ENCODE measurements at places on chromosomes 11 and 22.

DNA sequence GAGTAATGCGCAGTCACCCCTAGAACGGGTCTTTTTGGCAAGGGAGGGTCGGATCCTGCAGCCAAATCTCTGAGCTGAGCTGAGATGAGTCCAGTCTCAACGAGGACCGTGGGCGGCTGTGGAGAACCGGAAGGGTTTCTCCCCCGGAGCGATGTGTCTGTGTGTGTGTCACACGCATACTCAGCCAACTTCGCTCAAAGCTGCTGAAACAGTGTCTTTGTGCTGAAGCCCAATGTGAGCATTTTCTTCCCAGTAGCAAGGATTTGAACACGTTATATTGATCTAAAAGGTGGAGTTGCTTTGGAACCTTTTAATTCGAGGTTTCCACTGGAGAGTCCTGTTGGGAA, 1.4 kb upstream of the CELSR1 start:
- DNase-seq = no peak

GRCh38 chr22:24170188-24170587, 11.1 kb upstream of the SUSD2 start:
- no peak for DNase-seq

DNA sequence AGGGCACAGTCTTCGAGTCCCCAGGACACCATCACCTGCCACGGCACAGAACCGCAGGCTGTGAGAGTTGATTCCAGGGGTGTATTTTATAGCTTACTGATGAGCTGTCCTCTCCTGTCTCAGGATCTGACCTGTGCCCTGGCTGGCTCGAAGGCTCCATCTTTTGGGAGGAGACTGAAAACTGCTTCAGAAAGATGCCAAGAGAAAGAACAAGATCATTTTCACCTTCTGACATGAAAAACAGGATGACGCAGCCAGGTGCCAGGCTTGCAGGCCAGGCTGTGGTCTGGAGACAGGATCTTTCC, 2.2 kb downstream of the MRGPRD start:
- DNase-seq = no peak

GRCh38 chr22:49214976-49215375, 612.7 kb downstream of the BRD1 start:
- no peak for DNase-seq

GRCh38 chr22:28419919-28420318, 259.7 kb downstream of the TTC28 start:
- no peak for DNase-seq

GRCh38 chr22:40426594-40427333, 56.4 kb downstream of the SGSM3 start:
- no peak for DNase-seq

DNA sequence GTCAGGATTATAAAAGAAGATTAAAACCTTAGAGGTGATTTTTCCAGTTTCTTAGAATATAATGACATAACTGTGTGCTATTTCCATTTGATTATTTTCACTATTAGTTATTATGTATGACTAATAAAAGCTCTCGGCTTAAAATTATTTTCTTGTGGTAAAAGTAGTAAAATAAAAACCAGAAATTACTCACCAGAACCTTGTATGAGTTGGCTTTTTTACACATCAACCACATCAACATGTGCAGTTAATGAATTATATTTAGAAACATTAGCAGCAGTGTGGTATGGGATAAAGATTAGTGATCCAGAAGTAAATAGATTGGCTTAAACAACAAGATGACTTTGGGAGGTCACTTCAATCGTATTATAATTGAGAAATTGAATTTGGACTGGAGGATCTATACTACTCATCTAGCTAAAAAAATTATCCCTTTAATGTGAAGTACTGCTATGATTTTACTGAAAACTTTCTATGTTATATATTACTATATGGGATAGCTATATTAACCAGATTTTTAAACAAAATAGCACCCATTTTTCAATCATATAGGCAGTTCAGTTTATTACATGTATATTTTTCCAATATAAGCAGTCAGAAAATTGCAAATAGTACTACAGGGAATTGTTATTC, 2.8 kb upstream of the BCO2 start:
- DNase-seq = no peak

GRCh38 chr22:17748555-17749353, 25.5 kb downstream of the BID start:
- DNase-seq = no peak

GRCh38 chr22:49458708-49459099, 369.0 kb downstream of the BRD1 start:
- DNase-seq = no peak

DNA sequence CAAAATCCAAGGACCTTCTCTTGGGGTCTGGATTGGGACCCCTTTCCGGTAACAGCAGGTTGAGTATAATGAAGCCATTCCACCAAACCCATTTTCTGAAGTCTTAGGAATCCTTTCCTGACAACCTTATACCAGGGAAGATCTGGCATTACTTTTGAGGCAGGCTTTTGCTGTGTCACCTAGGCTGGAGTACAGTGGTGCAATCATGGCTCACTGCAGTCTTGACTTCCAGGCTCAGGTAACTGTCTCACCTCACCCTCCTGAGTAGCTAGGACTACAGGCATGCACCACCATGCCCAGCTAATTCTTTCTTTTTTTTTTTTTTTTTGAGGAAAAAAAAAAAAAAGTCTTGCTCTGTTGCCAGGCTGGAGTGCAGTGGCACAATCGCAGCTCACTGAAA, 55.8 kb upstream of the TREH start:
- no peak for DNase-seq

DNA sequence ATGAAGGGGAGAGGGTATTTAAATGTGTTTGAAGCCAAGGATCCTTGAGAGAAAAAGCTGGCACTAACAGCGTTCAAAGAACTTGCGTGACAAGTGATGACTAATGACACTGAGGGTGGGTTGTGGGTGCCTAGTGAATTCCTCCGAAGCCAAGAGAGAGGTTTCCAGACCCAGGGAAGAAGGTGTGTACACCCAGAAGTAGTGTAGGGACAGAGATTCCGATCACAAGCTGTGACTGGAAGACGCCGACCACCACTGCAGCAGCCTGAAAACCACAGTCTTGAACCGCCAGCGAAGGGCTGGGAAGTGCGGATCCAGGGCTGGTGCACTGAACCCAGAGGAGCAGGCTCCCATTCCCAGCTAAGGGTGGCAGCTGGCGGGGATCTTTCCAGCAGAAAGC, 9.5 kb downstream of the PPARA start:
- DNase-seq = no peak

GRCh38 chr11:76189682-76190081, 16.6 kb downstream of the WNT11 start:
- DNase-seq = no peak

Data from NCI-H2171 (cell line).